ENCODE measurements at places on chromosomes 13 and 19.

DNA sequence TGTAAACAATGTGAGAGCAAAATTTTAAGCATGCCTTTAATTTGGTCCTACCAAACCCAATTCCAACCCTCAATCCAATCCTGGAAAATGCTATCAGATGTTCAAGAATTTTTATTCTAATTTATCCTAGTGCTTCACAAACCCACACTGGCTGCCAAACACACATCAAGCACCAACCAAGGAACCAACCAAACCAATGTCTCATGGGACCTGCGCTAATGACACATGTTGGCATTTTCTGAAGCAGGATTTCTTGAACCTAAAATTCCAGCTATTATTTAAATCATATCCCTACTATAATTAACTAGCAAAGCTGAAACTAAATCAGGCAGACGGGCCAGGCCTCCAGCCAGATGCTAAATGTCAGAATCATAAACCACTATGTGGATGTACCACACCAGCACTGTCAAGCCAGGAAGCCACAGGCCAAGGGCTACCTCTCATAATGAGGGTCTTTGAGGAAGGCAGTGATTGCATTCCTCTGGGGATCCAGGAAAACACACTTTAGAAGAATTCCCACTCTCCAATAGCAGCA, 5.8 kb downstream of the LATS2 start:
- DNase-seq: no peak

GRCh38 chr13:24127116-24127631, 33.3 kb upstream of the SPATA13 start:
- DNase-seq: no peak

GRCh38 chr19:14089662-14090508, 666 bp downstream of the SAMD1 start:
- peak; percentile 57 for DNase-seq

DNA sequence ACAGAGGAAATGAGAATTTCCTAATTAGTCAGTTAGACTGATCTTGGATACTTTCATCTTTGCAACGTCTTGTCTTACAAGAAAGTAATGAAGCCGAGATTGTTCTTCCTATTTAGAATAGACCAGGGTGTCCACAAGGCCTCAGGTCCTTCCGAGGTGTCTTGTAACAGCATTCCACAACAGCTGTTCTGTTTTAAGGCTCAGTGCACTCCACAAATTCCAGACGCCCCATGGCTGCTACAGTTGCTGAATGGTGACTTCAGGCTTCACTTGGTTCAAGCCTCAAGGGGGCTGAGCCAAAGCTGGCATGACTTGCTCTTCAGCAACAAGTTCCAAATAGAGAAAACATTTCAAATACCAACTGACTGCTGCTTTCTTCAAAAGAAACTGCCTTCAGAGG, 143.4 kb downstream of the SHISA2 start:
- DNase-seq: no peak

- DNase-seq: no peak
Observed at GRCh38 chr19:51884713-51885112, 3.0 kb downstream of the ZNF577 start.

DNA sequence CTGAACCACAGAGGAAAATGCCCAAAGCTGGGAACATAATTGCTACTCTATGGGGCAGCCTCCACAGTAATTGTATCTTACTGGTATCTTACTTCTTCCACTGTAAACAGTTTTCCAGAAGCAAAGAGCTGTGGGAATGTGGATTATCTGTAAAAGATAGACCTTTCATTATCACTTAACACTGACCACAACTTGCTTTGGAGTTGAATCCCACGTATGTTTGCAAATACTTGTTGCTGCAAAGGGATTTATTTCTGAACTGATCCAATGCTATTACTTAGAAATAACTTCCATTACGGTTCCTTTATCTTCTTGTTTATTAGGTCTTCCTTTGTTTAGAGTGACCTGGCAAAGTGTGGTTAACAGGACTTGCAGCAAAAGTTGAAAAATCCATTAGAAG, 218.1 kb downstream of the KCTD12 start:
- no peak for DNase-seq
